ENCODE measurements at places on chromosomes 5 and 9.
A peak's percentile ranks its signal among the peaks of the same experiment; 100 is the strongest.

- DNase-seq, result no peak
Measured at GRCh38 chr9:111872886-111873285, 23.7 kb upstream of the UGCG start.

GRCh38 chr5:18281947-18282581 is 647.8 kb downstream of the TAF11L14 start:
- DNase-seq, result no peak

GRCh38 chr9:81616141-81616540 is 73.2 kb downstream of the TLE1 start:
- no peak for DNase-seq

DNA sequence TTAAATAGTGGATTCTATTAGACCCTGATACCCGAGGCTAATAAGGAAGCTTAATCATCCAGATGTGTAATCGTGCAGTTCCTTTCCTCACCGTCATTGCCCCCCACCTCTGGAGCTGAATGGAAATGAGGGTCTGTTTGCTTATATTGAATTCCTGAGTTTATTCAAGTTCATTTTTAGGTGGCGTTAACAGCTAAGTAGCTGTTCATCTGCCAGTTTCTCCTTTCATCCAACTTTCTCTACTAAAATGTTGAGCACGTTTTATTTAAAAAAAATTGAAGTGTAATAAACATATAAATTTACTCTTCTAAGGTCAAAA is 291.0 kb downstream of the DOCK8 start:
- DNase-seq, result no peak

DNA sequence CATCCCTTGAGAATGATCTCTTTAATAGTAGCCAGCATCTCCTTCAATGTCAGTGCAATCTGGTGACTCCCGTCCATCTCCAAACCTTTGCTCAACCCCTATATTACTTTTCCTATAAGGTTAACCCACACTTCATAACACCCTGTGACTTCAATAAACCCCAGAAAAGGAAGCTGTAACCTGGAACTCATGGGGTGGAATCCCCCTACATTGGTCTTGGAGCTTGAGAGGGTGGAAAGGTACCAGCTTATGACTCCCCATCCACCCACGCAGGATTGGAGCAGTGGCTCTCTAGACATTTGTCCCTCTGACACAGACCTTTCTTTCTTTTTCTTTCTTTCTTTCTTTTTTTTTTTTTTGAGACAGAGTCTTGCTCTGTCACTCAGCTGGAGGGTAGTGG is 54.7 kb upstream of the ZFR start:
- no peak for DNase-seq

DNA sequence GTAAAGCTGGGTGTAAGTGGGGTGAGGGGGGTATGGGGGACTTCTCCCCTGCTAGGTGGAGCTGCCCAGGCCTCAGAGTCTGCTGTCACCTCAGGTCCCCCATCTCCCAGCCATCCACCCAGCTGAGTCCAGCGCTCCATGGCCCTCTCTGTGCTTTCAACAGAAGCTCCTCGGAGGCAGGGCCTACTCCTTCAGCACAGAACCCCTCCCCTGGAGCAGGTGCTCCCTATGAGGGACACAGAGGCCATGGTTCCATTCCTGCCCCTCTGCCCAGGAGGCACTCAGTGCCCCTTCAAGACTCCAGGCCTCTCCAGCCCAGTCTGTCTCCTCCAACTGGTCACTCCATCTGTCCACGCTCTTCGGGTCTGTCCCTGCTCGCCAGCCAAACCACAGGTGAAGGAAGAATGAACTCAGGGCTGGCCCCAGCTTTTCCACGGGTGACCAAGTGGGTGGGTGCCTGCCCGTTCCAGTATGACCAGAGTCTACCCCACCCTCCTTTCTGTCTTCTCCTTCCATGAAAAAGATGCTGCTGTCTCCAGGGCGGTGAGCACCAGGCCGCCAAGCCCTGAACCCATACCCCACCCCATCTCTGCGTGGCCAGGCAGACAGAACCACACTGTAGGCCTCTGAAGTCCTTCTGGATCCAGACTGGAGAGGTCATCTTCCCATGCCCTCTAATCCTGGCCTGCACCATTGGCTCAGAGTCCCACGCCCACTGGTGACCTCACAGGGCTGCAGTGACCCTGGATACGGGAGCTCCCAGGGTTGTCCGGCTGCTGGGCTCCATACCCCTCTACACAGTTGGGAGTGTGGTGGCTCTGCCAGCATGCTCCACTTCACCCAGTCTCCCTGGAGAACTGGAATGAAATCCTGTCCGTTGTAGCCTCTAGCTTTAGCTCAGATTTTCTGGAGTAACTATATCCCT is 11.9 kb downstream of the GBGT1 start:
- DNase-seq, result peak; percentile 70

DNA sequence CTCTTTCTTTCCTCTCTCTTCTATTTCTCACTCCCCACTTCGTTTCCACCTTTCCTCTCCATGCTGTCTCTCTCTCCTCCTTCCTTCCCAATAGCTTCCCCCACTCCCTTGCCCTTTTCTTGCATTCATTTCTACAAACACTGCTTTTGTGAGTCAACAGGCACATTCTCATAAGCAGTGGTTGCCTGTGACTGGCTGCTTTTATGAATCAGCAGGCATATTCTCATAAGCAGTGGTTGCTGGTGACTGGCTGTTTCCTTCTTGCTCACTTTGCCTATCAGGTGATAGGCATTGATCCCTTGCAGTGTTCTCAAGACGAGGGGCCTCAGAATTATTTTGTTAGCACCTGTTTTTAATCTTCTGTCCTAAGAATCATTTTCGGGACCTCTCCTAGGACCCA is 116.1 kb upstream of the ACTBL2 start:
- no peak for DNase-seq

DNA sequence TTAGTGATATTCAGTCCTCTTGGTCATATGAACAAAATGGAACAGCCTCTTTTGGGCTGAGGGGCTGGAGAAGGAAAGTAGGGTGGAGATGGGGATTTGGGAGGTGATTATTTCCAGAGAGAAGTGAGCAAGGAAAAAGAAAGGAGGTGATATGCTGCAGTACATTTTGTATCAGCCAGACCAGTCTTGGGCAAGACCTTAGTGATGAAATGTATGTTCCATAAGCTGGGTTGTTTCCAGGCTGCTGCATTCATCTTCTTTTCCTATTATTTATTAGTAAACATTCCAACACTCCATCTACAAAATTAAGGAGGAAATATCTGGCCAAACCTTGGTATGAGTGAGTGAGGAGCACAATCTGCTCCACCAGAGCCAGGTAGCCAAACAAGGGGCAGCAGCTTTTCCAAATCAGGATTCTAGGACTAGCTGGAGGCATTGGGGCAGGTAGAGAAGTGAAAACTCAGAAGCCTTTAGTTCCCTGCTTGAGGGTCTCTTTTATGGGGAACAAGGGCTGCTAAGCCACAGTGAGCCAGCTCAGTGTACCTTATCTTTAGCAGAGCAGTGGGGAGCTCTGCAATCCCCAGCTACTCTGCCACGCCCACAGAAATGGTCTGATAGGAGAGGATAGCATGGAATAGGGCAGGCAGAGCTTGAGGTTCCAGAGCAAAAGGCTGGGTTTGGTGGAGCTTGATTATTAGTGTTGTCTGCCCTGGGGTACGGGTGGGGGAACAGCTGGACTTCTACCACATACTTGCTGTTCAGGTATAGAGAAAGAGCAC is 19.5 kb downstream of the RAD1 start:
- no peak for DNase-seq

GRCh38 chr5:115423541-115423940 is 121.0 kb downstream of the FEM1C start:
- DNase-seq, result no peak

DNA sequence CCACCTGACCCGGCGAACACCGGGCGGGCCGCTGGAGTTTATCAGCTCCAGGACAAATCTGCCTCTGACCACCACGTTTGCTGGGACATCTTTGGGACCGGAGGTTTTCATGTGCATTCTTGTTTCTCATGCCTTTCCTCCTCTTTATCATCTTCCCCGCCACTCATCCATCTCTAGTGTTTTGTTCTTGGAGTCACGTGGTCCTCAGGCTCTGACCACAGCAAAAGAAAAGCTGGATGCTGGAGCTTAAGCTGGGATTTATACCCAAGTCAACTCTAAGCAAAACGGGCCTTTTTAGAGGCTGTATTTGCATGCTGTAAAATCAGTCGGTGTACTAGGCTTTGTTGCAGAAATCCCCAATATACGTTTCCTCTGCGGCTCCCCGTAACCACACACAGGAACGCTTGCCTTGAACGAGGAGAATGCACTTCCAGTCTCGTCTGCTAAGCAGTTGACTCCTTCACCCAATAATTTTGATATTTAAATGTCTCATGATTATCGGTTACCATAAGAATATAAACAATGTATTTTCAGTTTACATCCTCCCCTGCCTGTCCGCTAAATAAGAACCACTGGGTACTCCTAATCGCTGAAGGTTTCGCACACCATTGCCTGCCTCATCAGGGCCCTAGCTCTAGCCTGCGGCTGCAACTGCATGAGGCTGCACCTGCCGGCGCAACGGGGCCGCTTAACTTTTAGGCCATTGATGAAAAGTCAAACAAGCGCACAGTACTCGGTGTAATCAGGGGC is 560 bp upstream of the NDUFS6 start:
- no peak for DNase-seq

GRCh38 chr5:419970-420369 is 23.0 kb upstream of the EXOC3 start:
- no peak for DNase-seq

DNA sequence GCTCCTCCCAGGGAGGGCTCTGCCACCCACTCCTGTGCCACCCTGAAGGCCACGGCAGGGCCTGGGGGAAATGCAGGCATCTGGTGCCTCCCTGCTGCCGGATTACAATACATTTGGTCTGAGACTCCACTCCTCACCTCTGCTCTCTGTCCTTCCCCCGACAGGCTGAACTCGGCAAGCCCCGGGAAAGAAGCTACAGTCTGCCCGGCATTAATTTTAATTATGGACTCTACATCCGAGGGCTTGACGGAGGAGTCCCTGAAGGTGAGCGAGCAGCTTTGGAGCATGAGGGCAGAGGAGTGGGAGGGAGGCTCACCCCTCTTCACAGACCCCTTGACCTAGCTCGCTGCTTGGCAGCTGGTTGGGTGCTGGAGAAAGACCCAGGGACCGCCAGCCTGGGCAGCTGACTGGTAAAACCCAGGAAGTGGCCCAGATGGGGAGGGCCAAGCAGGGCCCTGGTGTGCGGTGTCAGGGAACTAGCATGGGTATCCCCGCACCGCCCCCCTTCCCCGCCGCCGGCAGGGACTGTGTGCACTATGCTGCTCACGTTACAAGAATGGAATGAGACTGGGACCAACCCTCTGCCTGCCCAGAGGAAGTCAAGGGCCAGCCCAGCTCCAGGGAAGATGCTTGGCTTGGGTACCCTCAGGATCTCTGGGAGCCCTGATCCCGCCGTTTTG is 83.7 kb upstream of the BARHL1 start:
- no peak for DNase-seq

All from osteocyte (in vitro differentiated cells).